ENCODE measurements at places on chromosomes 5 and 9.

- no peak for DNase-seq
These were observed 125.4 kb downstream of the MED27 start for GRCh38 chr9:131954299-131954698.

GRCh38 chr5:50853151-50853550, 186.7 kb downstream of the PARP8 start:
- DNase-seq, result no peak

DNA sequence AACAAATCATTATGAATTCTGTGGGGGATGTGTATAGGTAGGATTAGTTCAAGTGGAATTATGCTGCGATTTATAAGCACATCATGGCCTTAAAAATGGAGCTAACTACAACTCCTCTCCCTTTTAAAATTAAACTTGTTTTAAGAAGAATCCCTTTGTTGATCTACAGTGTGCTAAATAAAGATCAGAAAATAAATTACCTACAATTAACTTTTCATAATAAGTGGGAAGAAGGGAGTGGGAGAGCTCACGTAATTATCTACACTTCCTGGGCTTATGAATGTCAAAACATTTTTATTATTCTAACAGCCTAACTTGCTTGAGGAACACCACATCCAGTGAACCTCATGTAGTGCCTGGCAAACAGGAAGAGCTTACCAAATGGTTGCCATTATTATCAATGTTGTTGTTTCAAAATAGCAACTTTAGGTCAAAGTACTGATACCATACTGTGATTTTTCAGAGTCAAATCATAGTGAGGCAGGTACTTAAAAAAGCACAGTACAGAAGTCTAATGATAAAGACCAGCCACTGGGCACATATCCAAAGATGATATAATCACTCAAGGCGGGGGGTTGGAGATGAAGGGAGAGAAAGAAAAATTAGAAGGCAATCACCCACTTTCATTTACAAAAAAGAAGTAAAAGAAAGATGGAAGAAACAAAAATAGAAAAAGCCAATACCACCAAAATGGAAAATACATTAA, 174.0 kb downstream of the RAPGEF6 start:
- DNase-seq, result no peak

DNA sequence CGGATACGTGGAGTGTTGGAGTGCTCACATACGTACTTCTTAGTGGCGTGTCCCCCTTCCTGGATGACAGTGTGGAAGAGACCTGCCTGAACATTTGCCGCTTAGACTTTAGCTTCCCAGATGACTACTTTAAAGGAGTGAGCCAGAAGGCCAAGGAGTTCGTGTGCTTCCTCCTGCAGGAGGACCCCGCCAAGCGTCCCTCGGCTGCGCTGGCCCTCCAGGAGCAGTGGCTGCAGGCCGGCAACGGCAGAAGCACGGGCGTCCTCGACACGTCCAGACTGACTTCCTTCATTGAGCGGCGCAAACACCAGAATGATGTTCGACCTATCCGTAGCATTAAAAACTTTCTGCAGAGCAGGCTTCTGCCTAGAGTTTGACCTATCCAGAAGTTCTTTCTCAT, 73.5 kb upstream of the OTULINL start:
- no peak for DNase-seq

DNA sequence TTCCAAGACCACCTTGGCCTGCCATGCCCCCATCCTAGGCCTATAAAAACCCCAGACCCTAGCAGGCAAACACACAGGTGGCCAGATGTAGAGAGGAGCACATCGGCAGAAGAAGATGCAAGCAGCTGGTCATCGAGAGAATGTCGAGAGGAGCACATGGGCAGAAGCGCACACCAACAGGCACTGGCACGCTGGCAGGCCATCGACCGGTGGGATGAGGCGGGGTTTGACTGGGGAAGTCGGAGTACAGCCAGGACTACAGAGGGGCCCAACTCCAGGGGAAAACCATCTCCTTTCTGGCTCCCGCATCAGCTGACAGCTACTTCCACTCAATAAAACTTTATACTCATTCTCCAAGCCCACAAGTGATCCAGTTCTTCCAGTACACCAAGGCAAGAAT, 283.1 kb upstream of the RGMB start:
- DNase-seq, result no peak

Measured in stimulated activated CD8-positive, alpha-beta memory T cell treated with anti-CD3 and anti-CD28 coated beads, Interleukin-7, amount 100 ng/mL, for 4 hours (primary cell).